ENCODE measurements at places on chromosomes 13 and 19.

DNA sequence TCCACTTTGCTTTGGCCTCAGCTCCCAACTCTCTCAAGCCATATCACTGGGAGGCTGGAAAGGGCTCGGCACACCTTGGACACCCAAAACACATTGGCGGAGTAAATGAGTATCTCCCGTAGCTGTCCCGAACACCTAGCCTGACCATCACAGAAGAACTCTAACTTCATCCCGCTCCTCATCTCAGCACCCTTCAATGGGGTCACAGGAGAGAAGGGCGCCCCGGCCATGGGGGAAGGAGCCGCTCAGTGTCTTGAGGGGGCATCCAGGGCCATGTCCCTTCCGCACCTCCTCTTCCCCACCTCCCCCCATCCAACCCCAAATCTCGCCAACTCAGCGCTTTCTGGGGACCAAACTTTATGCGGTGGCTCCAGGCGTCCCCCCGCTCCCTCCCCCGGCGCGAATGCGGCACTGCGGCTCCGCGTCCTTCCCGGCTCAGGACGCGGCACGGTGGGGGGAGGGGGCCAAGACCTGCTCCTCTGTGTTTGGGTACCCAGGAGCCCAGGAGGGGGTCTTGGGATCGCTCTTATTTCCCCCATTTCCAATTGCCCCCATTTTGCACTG, 3.0 kb downstream of the KCNC3 start:
- DNase-seq: no peak

GRCh38 chr13:46172531-46172991, 9.4 kb downstream of the LCP1 start:
- DNase-seq: peak; percentile 42

GRCh38 chr13:44768239-44768638, 192.1 kb upstream of the TSC22D1 start:
- no peak for DNase-seq

DNA sequence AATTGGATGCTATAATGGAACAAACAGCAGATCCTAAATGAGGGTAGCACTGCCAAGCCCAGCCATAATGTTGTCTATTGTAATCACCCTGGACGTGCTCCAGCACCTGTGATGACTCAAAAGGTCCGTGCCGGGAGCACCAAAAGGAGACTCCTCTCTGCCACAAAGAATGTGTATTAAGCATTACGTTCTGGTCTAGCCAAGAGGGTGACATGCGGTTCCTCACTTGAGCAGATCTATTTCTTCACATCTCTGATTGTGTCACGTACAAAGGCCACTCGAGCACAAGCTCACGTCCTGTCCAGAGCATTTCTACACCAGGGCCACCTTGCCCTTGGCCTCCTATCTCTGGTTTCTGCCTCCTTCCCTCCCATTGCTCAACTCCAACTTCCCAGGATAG, 219.9 kb upstream of the IRS2 start:
- DNase-seq: no peak

- DNase-seq: no peak
These were observed 819.2 kb downstream of the LIG4 start for GRCh38 chr13:107395927-107396662.

DNA sequence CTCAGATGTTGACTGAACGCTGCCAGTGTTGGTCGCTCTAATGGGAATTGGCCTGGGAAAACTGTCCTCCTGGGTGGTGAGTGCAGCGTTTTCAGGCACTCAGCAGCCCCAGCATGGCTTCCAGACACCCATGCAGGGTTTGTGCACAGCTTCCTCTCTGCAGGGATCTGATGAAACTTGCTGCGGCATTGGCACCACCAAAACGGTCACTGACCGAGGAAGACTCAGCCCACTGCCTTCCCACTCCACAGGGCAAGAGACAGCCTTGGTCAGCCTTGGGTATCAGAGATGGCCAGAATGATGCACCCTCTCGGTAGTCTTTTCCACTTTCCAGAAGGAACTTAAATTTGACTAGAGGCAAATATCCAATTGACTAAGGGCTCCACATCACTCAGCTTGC, 398.9 kb downstream of the IRS2 start:
- no peak for DNase-seq

DNA sequence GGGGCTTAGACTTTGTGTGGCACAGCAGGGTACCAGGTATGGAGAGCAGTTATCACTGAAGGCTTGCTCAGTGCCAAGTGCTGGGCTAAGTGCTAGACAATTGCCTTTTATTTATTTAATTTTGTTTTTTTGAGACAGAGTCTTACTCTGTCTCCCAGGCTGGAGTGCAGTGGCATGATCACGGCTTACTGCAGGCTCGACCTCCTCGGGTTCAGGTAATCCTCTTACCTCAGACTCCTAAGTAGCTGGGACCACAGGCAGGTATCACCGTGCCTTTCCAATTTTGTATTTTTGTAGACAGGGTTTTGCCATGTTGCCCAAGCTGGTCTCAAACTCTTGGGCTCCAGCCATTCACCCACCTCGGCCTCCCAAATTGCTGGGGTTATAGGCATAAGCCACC, 256.9 kb downstream of the ZNF536 start:
- DNase-seq: no peak

- no peak for DNase-seq
These were observed 13.1 kb downstream of the CCDC97 start for GRCh38 chr19:41323023-41323422.

DNA sequence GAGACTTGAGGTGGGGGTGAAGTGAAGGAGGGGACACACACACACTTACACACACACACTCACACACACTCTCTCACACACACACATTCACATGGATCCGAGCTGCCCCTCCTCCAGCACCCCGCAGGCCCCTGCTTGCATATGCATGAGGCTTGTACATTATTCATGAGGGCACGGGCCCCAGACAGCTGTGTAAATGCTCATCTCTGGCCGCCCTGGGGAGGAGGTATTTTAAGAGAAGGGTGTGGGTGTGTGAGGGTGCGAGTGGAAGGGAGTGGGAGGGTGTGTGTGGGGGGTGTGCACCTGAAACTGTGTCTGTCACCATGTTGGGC, 2.4 kb downstream of the NCAN start:
- no peak for DNase-seq

DNA sequence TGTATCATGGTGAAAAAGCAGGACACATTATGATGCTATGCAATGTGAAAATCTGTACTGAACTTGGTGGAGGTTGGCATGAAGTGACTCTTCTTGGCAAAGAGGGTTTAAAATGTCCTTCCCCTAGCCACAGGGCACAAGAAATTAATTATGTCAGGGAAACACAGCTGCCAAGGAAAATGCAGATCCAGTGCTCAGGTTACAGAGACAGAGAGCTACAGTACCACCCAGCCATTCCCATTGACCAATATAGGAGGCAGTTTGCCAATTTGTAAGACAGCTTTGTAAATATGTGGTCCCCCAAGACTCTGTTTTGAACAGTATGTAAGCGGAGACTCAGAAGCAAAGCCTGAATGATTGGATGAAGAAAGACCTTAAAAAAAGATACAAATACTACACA, 69.4 kb upstream of the KLF12 start:
- DNase-seq: no peak

- DNase-seq: no peak
These were observed 11.4 kb downstream of the BLOC1S3 start for GRCh38 chr19:45189971-45190370.

DNA sequence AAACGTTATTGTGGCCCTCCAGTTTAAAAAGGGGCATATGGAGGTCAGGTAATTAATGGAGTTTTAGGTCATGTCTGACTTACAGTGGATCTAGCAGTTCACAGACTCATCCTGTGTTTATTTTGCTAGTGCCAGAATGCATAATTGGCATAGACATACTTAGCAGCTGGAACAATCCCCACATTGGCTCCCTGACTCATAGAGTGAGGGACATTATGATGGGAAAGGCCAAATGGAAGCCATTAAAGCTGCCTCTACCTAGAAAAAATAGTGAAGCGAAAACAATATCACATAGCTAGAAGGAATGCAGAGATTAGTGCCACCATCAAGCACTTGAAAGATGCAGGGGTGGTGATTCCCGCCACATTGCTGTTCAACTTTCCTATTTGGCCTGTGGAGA, 610.7 kb downstream of the SLITRK5 start:
- DNase-seq: no peak

- DNase-seq: no peak
These were observed 663.8 kb downstream of the LIG4 start for GRCh38 chr13:107551521-107551920.

- DNase-seq: no peak
These were observed 23.1 kb upstream of the CDC16 start for GRCh38 chr13:114211446-114212157.

DNA sequence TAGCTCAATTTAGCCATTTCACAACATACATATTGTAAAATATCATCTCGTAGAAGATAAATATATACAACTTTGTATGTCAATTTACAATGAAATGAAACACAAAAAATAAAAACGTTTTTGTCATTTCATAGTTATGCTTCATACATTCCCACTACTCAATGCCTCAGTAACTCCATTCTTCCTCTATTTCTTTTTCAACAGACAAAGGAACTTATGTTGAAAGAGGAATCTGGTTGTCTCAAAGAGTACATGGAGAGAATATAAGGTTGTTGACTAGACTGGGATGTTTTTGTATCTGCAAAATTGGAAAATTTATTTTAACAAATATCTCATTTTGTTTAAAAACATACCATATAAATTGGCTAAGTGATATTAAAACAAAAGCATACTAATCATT, 12.8 kb downstream of the KCTD12 start:
- no peak for DNase-seq

GRCh38 chr19:3980353-3981251, 4.7 kb downstream of the EEF2 start:
- no peak for DNase-seq

DNA sequence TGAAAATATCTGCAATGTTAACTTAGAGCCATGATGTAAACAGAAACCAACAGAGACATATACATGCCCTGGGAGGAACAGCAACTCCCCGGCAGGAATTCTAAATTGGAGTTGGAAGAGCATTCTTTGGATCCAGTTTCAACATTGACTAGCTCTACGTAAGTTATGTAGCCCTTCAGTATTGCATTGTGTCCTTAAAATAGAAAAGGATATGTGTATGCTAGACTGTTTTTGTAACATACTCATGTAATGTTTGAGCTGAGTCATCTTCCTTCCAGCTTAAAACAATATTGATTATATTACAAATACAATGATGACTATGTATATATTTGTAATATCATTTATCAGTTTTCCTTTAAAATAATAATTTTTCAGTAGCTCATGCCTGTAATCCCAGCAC, 1422.2 kb upstream of the PCDH20 start:
- no peak for DNase-seq

- DNase-seq: no peak
These were observed 3.9 kb downstream of the NMRK2 start for GRCh38 chr19:3936506-3937442.

GRCh38 chr13:106989876-106990275, 421.9 kb upstream of the ARGLU1 start:
- DNase-seq: no peak

- no peak for DNase-seq
These were observed 30.1 kb downstream of the ZNF557 start for GRCh38 chr19:7099597-7099921.

- no peak for DNase-seq
These were observed 199.2 kb upstream of the MAB21L1 start for GRCh38 chr13:35675651-35676050.

- DNase-seq: peak; percentile 72
These were observed 3.4 kb downstream of the DMKN start for GRCh38 chr19:35509861-35510625.

GRCh38 chr13:108200781-108201398, 14.4 kb downstream of the LIG4 start:
- no peak for DNase-seq

- DNase-seq: no peak
These were observed 168.1 kb downstream of the RBM26 start for GRCh38 chr13:79237981-79238380.

DNA sequence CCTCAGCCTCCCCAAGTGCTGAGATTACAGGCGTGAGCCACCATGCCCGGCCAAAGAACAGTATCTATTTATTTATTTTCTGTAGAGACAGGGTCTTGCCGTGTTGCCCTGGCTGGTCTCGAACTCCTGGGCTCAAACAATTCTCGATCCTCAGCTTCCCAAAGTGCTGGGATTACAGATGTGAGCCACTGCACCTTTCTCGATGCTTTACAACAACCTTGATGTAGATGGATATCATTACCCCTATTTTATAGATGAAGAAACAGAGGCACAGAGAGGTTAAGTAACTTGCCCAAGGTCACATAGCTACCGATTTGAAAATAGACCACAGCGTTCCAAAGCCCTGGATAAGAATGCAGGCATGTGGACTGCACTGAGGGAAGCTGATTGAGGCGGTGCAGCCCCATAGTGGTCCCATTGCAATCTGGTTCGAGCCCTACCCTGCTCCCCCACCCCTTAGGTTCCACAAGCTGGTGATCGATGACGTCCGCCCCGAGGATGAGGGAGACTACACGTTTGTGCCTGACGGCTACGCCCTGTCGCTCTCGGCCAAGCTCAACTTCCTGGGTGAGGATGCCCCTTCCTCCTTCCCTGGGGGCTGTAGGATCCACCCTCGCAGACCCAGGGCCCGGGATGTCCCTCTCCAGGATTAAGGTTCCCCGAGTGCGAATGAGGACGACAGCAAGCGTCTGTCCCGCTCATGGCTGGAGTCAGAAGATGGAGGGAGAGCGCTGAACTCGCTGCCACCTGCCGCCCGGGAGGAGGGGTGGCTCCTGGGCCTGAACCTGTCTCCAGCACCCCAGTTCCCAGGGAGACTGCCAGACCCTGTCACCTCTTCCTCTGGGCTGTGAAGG, 17.9 kb downstream of the MYBPC2 start:
- no peak for DNase-seq

- DNase-seq: no peak
These were observed 62.9 kb upstream of the KLF2 start for GRCh38 chr19:16261584-16262368.

GRCh38 chr13:50106559-50106958, 91.3 kb downstream of the KCNRG start:
- no peak for DNase-seq

GRCh38 chr13:113448885-113449692, 4.2 kb downstream of the ADPRHL1 start:
- DNase-seq: peak; percentile 97

DNA sequence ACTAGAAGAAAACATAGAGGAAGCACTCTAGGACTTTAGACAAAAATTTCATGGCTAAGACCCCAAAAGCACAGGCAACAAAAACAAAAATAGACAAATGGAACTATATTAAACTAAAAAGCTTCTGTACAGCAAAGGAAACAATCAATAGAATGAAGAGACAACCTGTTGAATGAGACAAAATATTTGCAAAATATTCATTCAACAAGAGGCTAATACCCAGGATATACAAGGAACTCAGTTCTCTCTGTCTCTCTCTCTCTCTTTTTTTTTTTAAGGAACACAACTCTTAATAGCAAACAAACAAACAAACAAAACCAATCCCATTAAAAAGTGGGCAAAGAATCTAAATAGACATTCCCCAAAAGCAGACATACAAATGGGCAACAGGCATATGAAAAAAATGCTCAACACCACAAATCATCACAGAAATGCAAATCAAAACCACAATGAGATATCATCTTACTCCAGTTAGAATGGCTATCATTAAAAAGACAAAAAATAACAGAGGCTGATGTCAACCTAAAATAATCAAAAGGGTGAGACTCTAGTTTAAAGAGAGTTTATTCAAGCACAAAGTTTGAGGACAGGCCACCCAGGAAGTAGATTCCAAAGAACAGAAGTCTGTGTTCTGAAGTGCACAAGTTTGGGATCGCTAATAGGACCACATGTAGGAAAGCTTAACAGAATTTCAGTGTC, 27.1 kb upstream of the SLC7A9 start:
- DNase-seq: no peak
